Stimulated activated CD8-positive, alpha-beta memory T cell treated with anti-CD3 and anti-CD28 coated beads, Interleukin-7, amount 100 ng/mL, for 24 hours (primary cell): ENCODE measurements at places on chromosomes 5 and 9.

GRCh38 chr5:145858959-145859358 is 13.9 kb downstream of the GRXCR2 start:
- no peak for DNase-seq

- no peak for DNase-seq
Observed at GRCh38 chr9:76985581-76985980, 33.9 kb upstream of the FOXB2 start.

DNA sequence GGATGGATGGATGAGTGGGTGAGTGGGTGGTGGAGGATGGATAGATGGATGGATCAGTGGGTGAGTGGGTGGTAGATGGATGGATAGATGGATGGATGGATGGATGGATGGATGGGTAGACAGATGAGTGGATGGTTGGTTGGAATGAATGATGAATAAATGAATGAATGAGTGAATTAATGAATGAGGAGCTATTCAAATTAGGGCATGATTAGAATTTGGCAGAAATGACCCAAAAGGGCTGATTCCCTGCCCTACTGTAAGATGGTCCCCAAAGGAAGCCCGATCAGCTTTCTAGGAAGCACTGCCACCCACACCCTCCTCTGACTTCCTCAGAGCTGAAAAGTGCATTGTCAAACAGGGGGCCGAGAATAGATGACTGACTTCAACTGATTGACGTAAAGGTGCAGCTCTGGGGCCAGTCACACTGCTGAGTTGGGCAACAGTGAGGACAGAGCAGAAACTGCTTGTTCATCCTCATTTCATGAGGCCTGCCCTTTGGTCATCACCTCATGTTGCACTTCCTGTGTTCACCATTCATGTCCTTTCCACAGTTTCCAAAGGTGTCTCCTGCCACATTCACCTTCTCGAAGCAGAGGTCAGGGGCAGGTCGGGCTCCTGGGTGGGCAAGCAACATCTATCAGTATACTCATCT is 34.3 kb downstream of the NIPAL4 start:
- no peak for DNase-seq

DNA sequence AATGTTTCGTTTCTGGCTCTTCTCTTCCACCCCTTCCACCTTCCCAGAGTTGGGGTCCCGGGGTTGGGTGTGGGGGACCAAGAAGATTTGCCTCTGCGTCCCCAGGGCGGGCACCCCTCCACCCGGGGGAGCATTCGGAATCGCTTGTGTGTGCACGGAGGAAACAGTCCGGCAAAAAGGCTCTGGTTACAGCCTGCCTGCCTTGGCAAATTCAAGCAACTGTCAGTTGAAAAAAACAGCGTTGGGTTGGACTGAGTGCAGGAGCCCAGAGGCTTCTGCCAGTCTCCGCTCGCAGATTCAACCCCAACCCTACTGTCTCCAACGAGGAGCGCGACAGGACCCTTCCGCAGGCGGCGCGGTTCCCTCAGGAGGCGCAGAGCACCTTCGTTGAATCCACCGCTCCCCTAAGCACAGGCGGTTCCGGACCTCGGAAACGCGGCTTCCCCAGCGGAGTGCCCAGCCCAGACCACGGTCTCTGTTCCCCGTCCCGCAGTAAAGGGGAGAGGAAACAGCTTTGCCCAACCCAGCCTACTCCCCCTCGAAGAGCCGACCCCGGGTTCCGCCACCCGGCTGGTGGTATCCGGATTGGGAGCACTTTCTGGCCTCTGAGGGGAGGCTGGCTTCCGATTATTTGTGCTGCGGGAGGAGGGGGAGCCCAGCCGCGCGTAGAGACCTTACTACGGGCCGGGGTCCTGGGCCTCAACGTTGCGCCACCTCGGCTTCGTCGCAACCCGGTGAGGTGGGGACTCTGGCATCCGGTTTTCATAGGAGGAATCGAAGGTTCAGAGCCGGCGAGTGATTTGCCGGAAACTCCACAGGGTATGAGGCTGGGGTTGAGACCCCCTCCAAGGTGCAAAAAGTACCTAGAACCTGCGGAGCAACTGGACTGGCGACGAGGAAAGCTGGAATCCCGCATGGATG is 9.6 kb downstream of the LHX6 start:
- no peak for DNase-seq

DNA sequence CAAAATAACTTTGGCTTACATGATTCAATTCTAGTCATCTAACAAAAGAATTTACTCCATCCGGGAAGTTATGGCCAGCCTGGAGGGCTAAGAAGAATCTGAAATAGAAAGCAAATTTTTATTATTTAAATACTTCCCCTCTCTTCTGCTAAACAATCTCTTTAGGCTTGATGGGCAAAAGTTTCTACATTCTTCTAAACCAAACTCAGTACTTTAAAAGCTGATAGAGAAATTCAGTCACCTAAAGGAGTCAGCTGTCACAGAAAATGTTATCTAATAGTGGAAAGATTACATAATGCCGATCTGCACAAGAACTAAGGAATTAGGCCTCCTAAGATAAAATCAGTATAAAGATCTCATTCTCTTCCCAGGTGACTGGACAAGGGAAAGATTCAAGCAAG is 32.4 kb downstream of the GNAQ start:
- no peak for DNase-seq

DNA sequence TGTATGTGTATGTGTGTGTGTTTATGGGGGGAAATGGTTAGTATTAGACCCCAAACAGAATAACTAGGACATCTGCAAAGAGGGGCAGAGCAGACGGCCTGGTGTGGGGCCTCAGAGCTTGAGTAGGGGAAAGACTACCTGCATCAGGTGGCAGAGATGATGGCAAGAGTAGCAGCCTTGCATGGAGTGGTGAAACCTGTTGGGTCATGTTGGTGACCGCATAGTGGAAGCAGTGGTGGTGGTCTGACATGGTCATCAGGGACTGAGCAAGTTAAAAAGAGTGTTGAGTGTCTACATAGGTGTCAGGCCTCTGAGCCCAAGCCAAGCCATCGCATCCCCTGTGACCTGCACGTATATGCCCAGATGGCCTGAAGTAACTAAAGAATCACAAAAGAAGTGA is 153.2 kb downstream of the FGF10 start:
- DNase-seq, result no peak

DNA sequence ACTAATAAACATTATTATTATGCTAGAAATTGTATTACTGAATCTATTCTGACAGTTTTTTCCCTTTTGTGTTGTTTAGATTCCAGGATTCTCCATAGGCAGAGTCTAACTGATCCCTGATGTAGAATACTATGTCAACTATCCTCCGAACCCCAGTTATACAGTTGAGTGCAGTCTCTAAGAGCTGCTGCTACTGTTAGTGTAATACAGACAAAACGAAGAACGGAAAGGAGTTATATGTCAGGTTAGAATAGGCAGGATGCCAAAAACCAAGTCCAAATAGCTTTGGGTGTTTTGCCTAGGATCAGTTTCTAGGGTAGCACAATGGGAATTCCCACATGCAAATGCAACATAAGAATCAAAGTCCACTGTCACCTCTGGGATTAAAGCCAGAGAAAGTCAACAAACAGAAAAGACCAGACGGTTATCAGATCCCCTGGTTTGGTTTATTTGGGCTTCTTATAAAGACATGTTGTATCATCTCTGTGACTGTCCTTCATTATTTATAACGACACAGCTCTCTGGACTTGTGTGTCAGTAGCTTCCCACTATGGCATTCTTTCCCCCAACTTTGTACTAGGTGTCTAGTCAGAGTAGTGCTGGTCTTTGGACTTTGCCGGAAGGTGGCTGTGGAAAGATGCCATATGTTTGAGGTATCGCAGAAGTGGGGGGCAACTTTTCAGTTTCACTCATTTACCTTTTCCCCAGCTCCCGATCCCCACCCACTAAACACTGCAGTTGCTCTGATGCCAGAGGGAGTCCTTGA is 14.9 kb upstream of the TMEM38B start:
- DNase-seq, result no peak

- no peak for DNase-seq
Observed at GRCh38 chr5:36900283-36900682, 23.7 kb downstream of the NIPBL start.

DNA sequence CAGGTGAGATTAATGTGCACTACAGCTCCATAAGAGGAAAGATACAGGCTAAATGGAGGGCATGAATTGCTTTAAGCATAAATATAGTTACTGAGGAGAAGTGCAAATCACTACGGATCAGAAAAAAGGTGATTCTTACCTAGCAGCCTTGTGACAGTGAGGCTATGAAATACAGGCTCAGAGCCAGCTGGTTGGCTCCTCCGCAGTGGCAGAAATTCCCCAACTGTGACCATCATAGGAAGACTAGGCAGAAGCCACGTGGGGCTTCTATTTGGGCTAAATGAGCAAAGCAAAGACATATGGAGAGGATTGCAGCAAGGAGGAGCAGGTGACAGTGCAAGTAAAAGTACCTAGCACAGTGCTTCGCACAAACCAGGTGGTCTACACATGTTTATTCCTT is 40.5 kb downstream of the CDO1 start:
- DNase-seq, result no peak

GRCh38 chr9:94157050-94157801 is 73.0 kb downstream of the PTPDC1 start:
- DNase-seq, result no peak

GRCh38 chr5:9455826-9456434 is 89.9 kb downstream of the SEMA5A start:
- no peak for DNase-seq

GRCh38 chr5:159858871-159859270 is 57.4 kb upstream of the ADRA1B start:
- DNase-seq, result no peak

DNA sequence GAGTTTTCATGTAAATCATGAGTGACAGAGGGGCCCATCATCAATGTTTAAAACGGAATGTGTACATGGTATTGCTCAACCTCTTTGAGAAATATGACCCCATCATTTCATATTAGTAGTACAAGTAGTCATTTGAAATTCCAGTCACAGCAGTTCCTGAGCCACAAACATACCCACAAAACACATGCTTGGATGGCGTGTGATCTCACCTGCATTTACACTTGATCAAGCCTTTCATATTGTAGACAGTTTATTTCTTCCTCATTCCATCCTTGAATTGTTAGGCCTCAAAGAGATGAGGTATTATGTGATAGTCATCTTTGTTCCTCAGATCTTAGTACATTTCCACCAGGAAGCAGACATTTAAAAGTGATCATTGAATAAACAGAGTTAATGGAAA is 96.8 kb upstream of the TAS2R1 start:
- no peak for DNase-seq

GRCh38 chr5:73994963-73995362 is 369.0 kb downstream of the ARHGEF28 start:
- DNase-seq, result no peak

GRCh38 chr9:104553261-104553660 is 15.7 kb upstream of the OR13C8 start:
- no peak for DNase-seq

DNA sequence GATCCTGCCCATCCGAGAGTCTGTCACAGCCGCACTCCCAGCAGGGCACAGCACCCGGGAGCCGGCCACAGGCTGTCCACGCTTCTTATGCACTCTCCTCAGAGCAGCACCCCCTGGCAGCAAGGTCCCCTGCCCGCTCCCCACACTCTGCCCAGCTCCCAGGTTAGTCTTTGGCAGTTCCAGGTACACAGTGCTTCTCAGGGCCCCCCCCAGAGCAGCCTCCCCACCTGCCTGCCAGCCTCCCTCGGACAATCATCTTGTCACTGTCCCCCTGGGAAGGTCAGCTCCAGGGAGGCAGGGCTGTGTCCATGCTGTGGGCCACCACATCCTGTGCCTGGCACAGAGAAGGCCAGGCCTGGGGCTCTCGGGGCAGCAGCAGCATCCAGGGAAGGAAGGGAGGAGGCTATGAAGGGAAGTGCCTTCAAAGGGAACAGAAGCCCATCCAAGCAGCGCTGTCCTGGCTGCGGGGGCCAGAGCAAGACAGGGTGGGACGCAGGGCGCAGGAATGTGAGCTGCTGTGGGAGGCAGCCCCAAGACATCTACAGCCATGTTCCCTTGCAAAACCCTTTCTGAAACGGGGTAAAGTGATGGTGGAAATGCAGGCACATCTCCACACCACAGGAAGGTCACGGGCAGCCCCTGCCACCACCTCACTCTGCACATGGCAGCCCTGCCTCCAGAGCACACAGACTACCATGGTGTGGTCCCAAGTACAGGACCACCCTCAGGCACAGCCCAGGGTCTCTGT is 68.6 kb upstream of the ADAMTS2 start:
- DNase-seq, result no peak

- no peak for DNase-seq
Observed at GRCh38 chr5:10229306-10230048, 20.2 kb downstream of the ATPSCKMT start.

DNA sequence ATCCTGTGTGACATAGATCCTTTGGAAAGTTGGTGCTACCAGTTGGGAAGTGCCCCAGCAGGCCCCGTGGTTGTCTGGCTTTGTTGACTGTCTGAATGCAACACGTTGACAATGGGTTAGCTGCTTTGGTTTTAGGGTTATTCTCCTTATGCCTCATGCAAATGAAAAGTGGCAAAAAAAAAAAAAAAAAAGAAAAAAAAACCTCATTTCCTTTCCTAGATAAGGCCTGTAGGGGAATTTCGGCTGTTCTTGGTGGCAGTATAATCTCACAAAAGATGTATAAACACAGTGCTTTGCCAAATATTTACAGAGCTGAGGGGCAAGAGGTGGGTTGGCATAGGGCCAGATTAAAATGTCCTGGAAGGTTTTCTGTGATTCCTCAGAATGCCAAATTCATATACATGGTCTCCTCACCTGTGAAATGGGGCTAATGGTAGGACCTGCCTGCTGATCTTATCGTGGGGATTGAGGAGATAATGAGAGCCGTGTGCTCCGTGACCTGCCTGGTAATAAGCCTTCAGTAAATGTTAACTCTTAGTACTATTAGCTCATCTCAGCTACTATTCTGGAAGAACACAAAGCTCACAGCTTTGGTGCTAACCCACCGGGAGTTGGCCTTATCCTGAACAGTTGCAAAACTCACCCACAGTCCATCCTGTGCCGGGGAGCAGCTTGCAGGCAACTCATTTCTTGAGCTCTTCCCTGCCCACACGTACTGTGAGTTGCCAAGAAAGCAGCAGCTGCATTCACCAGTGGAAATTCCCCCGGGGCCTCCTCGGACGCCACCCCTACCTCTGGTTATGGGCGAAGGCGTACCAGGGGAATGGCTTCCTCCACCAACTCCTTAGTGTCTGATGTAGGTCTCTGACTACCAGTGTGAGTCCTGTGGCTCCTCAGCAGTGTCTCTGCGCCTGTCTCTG is 220.3 kb downstream of the NR3C1 start:
- DNase-seq, result peak; percentile 10

DNA sequence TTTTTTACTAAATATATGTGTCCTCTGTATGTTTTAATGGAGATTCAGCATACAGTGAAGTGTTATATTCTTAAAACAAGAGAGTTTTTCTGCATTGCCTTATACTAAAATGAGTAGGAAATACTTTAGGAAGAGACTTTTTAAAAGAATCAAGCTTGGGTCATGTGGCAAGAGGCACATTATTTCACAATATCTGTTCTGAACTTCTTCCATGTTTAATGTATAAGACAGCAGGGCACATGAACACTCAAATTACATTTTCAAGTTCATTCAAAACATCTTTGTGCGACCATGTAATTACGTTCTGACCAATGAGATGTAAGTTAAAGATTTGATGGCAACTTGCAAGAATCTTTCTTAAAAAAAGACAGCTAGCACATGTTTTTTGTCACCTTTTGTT is 1055.9 kb downstream of the NR2F1-AS1 start:
- no peak for DNase-seq
